Stimulated activated CD4-positive, alpha-beta T cell treated with anti-CD3 and anti-CD28 coated beads, Interleukin-12 subunit alpha, Interleukin-12 subunit beta, amount 100 ng/mL, for 4 hours (primary cell): ENCODE measurements at places on chromosomes 13 and 19.

- DNase-seq = no peak
Measured at GRCh38 chr13:23620211-23620610, 50.0 kb downstream of the TNFRSF19 start.

GRCh38 chr13:106471957-106472543, 63.4 kb downstream of the EFNB2 start:
- no peak for DNase-seq

DNA sequence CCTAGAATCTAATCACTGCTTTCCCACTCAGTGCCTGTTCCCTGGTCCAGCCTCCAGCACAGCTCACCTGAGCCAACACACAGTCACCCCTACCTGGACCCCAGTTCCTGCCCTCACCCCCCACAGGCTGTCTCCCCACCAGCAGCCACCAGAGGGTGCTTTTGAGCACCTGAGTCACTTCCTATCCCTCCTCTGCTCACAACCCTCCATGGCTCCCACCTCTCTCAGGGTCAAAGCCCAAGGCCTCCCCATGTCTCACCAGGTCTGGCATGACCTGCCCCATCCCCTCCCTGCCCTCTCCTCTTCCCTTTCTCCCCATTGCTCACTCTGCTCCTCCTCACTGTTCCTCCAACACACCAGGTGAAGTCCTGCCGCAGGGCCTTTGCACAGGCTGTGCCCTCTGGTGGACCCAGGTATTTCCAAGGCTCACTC, 7.1 kb upstream of the DPP9 start:
- DNase-seq = peak; percentile 56

DNA sequence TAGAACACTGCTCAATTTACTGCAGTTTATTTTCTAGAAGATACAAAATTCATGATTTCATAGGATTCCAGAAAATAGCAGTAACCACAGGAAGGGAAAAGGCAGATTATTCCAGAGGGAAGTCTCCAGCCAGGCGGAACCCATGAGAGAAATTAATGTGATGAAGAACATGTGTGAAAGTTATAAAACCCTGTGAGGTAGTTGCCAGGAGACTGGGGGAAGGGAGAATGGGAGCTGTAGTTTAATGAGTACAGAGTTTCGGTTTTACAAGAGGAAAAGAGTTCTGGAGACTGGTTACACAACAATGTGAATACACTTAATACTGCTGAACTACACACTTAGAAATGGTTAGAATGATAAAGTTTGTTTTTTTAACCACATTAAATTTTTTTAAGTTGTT, 14.2 kb upstream of the PDX1 start:
- no peak for DNase-seq

DNA sequence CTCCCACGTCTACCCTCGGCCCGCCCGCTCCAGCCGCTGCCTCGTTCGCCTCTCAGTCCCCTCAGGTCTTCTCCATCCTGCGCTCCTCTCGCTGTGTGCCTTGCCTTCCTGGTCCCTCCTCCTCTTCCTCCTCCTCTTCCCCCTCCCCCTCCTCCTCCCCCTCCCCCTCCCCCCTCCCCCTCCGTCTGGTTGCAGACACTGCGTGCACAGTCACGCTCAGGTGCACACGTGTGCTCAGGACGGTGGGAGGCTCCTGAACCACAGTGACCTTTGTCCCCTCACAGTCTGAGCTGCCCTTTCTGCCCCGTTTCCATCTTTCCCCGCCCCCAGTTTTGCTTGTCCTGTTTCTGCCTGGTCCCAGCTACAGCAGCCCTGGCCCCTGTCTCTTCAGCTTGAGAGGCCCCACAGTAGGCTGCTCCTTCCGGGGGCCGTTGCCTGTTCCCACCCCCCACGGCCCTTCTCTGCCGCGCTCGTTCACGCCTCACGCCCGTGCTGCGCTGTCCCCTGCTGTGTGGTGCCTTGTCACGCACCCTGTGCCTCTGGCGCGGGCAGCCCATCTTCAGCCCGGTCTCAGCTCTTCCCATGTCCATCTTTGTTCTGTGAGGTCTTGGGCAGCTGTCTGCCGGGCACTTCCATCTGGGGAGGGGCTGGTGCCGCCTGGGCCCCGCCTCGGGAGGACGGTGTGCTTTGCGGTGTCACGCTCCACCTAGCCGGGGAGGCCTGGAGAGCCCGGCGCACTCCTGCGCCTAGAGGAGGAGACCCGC, 13.8 kb upstream of the RPS15 start:
- no peak for DNase-seq

DNA sequence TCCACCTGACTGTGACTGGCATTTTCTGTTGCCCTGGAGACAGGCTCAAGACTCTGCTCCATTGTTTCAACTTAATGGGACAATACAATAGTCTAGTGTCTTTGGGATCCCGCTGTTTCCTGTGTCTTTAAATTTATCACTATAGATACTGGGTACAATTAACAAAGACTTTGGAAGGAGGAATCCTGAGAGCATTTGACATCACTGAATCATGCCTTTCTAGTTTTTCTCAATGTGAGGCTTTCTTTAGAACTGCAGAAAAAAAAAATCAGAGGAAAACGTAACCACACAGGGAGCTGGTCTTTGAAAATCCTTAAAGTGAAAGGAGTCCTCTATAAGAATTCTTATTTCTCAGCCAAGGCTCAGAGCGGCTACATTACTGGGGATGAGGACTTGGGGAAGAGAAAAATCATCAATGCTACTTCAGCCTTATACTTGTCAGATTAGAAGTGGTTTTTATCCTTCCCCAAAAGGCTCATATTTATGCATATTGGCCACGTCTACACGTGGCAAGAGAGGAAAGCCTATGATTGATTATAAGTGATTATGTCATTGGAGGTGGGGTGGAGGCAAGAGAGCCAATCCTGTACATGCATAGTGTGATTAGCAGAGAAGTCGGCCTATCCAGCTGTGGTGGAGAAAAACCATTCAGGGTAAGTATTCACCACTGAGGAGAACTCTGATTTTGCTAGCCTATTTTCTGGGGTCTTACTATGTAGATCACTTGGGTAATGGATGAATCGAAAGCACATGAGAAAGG, 34.4 kb upstream of the UBL3 start:
- no peak for DNase-seq

GRCh38 chr13:72643311-72643989, 84.0 kb downstream of the MZT1 start:
- peak; percentile 54 for DNase-seq

DNA sequence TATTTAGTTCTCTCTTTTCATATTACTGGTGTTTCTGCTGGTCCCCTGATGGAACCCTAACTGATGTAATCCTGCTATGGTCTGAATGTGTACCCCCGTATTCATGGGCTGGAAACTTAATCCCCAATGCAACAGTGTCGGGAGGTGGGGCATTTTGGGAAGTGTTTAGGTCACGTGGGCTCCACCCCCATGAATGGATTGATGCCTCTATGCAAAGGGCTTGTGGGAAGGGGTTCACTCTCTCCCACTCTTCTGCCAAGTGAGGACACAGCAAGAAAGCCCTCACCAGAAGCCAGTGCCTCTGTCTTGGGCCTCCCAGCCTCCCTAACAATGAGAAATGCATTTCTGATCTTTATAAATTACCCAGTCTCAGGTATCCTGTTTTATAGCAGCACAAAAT, 21.2 kb upstream of the UBAC2 start:
- DNase-seq = no peak

DNA sequence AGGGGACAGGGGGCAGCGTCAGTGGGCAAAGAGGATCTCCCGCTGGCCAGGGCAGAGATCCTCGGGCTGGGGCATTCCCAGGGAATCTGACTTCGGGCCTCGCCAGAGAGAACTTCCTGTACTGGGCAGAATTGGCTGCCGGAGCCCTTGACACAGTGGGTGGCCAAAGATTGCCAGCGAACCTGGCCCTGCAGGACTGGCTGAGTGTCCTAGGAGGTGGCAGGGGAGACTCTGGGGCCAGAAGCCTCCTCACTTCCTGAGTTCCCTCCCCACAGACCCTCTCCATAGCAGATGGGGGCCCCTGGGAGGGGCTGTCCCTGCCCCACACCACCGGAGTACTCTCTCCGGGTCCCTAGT, 19.3 kb downstream of the DPP9 start:
- DNase-seq = no peak

DNA sequence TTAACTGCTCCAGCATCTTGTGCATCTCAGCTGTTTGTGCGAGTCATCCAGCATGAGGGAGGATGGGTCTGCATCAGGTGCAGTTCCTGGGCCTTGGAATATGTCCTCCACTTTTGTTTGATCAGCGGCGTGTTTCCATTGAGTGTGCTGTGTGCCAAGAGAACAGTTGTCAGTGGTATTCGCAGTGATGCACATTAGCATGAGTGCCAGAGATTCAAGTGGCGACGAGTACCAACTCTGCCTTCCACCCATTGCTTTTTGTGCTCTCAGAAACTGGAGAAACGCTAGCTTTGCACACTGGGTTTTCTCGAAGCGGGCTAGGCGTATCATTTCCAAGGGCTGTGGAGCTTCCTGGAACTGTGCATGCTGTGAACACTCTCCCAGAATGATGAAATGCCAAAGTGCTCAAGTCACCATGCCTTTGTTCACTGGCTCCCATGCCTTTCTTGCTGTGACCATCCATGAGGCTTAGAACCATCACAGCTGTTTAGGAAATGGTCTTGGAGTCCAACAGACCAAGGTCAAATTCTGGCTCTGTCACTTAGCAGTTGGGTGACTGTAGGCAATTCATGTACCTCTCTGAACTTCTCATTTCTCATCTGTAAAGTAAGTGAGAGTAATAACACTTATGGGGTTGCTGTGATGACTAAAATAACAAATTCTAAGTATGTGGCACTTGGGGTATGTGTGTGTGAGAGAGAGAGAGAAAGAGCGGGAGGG, 18.4 kb downstream of the LRCH1 start:
- no peak for DNase-seq

- no peak for DNase-seq
Measured at GRCh38 chr19:19670070-19670551, 1.5 kb downstream of the ZNF101 start.

GRCh38 chr19:31064491-31064890, 284.7 kb downstream of the TSHZ3 start:
- DNase-seq = no peak

DNA sequence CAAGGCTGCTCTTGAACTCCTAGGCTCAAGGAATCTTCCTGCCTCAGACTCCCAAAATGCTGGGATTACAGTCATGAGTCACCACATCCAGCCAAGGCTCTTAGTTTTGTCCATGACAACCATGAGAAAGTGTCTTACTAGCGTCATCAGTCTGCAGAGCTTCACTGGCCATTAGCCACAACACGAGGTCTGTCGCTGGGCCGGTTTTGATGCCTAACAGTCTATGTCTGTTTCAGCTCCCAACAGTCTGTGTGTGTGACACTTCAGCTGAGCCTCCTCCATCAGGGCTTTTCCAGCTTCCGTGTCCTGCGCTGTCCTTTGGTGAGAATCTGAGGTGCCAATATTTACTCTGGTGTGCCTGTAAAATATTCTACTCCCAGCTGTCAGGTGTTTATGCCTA, 47.6 kb downstream of the CEP89 start:
- no peak for DNase-seq

GRCh38 chr19:14770944-14771839, 7.2 kb downstream of the ADGRE2 start:
- no peak for DNase-seq

- no peak for DNase-seq
Measured at GRCh38 chr19:44908074-44908835, 2.7 kb downstream of the APOE start.

- DNase-seq = no peak
Measured at GRCh38 chr19:13410946-13411345, 95.3 kb downstream of the CACNA1A start.

DNA sequence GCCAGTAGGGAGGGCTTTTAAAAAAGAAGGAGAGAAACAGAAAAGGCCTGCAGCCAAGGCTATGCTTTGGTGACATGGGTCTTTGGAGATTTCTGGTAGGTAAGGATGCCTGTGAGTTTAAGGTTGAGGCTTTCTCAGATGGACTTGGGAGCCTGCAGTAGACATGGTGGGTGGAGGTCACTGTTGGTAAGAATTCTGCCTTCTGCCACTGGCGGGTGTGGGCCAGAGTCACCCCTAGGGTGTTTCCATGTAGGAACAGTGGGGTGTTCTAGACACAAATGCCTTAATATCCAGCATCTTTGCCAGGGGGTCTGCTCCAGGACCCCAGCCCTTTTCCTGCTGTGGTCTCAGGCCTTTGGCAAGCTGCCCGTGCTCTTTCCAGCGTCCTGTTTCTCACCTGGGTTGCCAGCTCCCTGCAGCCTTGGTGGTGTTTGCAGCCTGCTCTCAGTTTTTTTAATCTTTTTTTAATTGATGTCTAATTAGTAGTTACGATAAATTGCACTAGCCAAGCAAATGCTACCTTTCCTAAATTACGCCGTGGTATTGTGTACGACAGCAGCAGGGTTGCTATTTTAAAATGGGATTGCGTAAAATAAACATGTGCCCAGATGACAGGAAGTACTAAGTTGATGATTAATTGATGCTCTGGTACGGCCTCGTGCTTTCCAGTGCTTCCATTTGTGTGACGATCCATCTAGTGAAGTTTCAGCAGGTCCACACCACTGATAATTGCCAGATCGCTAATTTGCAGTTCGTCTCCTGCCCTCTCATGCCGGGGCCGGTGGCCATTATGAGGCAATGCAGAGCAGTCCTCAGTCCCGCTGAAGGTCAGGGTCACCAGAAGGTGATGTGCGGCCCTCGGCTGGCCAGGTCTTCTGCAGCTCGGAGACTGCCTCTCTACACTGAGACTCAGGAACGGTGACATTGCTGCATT, 35.3 kb upstream of the NPAS1 start:
- DNase-seq = no peak

DNA sequence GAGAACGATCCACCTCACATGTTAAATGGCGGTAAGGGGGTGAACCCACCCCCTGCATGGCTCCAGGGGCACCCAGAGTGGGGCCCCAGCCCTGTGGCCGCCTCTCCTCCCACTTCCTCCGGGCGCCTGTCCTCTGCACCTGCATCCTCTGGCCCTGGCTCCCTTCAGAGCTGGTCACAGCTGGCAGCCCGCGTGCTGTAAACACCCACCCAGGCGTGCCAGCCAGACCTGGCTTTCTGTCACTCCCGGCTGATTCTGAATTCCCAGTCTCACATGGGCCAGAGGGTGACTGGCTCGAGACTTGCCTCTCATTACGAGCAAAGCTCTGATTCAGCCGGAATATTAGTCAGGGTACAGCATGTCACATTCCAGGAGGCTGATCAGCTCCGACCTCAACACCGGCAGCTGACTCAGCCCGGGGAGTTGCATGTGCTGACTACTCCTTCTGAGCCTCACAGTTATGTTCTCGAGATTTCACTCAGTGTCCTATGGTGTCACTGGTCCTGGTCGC, 75.1 kb downstream of the GNG7 start:
- DNase-seq = peak; percentile 43

DNA sequence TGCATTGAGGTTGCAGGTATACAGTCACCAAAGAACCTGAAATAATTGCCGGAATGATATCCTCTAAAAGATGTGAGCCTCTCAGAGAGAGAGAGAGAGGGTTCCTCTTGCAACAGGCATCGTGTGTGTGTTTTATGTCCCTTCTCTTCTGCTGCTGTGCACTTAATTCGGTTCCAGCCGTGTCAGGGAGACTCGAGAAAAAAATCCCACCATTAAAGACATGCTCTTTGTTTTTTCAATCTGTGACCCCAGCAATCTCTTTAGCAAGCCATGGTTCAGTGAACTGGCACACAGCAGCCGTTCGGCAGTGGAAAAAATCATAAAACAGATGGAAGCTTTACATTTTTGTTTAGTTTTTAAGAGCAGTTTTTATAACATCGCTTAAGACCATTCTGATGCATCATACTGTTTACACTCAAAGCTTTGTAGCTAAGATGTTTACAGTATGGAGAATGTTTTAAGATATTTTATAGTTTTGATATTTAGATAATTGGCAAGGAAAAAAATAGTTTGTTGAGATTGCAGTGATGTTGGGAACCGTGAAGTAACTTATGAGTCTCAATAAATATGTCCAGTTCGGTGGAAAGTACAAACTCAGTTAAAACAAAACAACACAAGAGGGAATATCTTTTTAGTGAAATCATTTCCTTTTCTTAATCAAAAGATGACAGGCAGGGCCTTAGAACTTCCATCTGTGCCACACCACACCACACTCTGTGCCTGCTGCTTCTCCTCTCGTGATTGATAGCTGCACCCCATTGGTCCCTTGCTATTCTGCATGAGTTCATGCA, 31.2 kb upstream of the ZNF536 start:
- no peak for DNase-seq
